ENCODE measurements at places on chromosomes 7 and 10. TPM values are rescaled to one million over a fixed set of nuclear protein-coding genes. Genes with fewer than 3 reads are reported as not detected.
A peak's percentile ranks its signal among the peaks of the same experiment; 100 is the strongest.

The TDRD1 gene
- polyA plus RNA-seq: 0.26 TPM

DNA sequence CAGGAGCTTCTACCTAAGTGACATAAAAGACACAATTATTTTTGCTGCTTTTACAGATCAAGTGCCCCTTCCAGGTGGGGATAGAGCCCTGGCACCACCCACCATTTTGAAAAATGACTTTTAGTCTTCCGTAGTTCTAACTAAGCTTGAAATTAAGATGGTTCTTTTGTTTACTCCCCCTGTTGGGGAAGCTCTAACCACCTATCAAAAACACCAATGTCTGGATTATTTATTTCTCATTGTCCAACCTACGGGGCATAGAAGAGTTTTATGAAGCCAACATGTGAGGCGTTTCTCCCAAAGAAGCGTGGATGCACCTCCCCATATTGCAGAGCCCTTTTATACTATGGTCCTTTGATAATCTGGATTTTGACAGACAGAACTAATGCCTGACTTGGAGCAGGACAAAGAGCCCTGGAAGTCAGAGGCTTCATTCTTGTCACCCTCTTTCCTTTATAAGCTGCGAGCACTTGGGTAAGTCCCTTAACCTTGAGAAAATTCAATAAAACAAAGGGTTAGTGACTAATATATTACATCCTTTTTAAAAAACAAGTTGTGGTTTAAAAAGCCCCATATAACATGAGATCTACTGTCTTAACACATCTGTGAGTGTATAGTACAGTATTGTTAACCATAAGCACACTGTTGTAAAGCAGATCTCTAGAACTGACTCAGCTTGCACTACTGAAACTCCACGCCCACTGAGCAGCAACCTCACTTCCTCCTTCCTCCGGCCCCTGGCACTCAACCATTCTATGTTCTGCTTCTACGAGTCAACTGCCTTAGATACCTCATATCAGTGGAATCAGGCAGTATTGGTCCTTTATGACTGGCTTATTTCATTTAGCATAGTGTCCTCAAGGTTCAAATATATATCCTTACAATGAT is 67.5 kb downstream of the ATXN7L1 start:
- H3K27ac ChIP-seq: no peak overlapping the region
- no peak for DNase-seq
- H3K27me3 ChIP-seq: no peaks in the 10 kb centered on the region
- no peak overlapping the region for H3K4me3 ChIP-seq
- no peaks in the 10 kb centered on the region for H3K36me3 ChIP-seq
- H3K4me1 ChIP-seq: no peaks in the 10 kb centered on the region

The XRCC2 gene
- polyA plus RNA-seq: 0.08 TPM

The PTPN20 gene
- 2.6 TPM for polyA plus RNA-seq

DNA sequence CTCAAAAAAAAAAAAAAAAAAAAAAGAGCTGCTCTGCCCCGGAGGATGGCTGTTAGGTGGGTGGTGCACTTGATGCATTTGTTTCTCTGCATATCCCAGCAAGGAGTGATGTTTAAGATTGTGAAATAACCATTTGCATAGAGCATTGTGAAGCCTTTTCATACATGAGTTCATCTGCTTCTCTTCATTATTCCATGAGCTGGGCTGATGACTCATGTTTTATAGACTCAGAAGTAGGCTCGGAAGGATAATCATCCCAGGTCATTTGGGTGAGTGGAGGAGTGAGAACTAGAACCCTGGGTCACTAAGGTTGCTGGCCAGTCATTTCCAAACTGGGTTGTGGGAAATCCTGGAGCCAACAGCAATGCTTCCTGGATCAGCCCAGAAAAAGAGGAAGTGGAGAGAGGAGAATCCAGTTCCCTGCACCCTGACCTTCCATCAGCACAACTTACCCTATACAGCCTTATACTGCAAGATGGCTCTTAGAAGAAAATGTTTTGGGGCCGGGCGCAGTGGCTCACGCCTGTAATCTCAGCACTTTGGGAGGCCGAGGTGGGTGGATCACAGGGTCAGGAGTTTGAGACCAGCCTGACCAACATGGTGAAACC is 45.3 kb downstream of the TACC2 start:
- no peak overlapping the region for H3K27ac ChIP-seq
- H3K27me3 ChIP-seq: no peaks in the 10 kb centered on the region
- no peaks in the 10 kb centered on the region for H3K36me3 ChIP-seq
- no peaks in the 10 kb centered on the region for H3K4me1 ChIP-seq

DNA sequence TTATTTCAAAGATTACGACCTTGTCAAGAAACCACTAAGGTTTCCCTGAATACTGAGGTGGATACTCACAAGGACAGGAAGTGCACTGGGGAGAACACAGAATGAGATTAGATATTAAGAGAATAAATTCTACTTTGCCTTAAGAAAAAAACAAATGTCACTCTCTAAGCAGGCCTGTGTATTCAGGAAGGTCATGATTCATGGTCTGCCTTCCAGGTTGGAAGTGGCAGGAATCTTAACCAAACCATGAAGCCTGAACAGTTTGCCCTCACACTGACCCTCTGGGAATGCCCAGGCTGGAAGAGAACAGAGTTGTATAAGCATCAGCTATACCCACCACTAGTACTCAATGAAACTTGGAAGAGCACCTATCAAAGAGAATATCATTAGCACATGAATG is 227.6 kb downstream of the DGKI start:
- H3K27me3 ChIP-seq: no peaks in the 10 kb centered on the region
- H3K27ac ChIP-seq: no peak overlapping the region
- H3K4me3 ChIP-seq: no peak overlapping the region
- no peaks in the 10 kb centered on the region for H3K36me3 ChIP-seq
- no peak for DNase-seq

DNA sequence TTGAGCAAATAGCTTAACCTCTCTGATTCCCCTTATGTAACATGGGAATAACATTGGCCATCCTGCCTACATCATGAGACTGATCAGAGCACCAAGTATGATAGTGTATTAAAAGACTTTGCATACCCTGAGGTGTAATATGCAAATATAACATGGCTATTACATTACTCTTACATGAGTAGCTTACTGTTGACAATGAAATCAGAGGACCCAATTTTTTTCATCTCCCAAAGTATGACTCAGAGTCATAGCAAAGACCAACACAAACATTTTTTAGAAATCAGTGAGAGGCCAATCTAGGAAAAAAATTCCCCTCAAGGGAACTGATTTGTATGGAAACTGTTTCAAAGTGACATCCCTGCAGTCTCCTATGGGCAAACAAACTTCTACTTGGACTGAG is 47.0 kb upstream of the TMEM140 start:
- DNase-seq: no peak
- no peaks in the 10 kb centered on the region for H3K36me3 ChIP-seq
- H3K27me3 ChIP-seq: no peaks in the 10 kb centered on the region

- no peak overlapping the region for H3K27ac ChIP-seq
- DNase-seq: no peak
- no peak overlapping the region for H3K4me3 ChIP-seq
- H3K4me1 ChIP-seq: no peaks in the 10 kb centered on the region
- H3K27me3 ChIP-seq: peaks cover 10% of the 10 kb centered on the region
Measured at GRCh38 chr7:28509251-28510025, 97.1 kb downstream of the CREB5 start.

GRCh38 chr10:49177391-49178355 is 10.5 kb downstream of the TMEM273 start:
- H3K27me3 ChIP-seq: no peaks in the 10 kb centered on the region
- H3K36me3 ChIP-seq: no peaks in the 10 kb centered on the region
- H3K27ac ChIP-seq: no peak overlapping the region
- no peaks in the 10 kb centered on the region for H3K4me1 ChIP-seq

DNA sequence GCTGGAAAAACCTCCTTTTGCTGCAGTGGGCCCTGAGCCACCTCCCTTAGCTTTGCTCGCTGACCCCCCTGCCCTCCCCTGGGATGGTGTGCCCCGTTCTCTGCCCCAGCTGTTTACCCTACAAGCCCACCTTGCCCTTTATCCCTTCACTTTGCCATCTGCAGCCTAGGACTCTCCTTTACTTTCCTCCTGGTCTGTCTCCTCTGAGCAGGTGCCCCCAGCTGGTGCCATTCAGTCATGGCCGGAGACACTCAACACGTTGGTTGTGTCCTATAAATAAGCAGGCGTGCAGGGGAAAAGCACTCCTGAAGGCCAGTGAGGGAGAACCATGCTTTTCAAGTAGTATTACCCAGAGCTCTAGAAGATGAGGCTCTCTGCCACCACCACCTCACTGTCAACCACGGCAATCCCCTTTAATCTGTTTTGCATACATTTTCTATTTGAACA is 6.1 kb downstream of the RASSF4 start:
- no peaks in the 10 kb centered on the region for H3K27me3 ChIP-seq
- peaks cover 37% of the 10 kb centered on the region for H3K4me1 ChIP-seq
- DNase-seq: no peak
- peaks cover 4% of the 10 kb centered on the region for H3K36me3 ChIP-seq

GRCh38 chr7:29044554-29044953 is 86.4 kb upstream of the TRIL start:
- no peaks in the 10 kb centered on the region for H3K27me3 ChIP-seq
- DNase-seq: no peak
- no peak overlapping the region for H3K4me3 ChIP-seq
- H3K27ac ChIP-seq: no peak overlapping the region
- H3K36me3 ChIP-seq: no peaks in the 10 kb centered on the region

DNA sequence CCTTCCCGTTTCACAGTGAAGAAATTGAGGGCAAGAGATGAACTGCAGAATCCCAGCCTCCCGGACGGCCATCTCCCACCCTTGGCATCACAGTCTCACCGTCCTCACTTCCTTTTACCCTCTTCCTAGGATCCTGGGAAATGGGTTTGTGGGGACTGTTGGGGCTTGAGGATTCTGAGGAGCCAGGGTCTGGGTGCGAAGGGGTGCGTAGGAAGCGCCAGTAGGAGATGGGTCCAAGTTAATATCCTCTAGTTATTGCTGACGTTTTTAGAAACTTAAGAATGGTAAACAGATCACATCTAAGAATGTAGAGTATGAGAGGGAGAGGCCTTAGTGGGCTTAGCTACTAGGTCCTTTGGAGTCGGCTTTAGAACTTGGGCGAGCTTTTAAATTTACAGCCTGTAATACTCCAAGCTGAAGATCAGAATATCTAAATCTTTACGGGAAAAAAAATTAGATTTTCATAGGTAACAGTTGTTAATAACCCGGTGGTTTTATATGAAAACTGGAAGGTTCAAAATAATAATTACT is 696 bp downstream of the MALSU1 start:
- H3K36me3 ChIP-seq: no peaks in the 10 kb centered on the region
- H3K4me1 ChIP-seq: no peaks in the 10 kb centered on the region
- peak overlapping the region; percentile 84 for H3K4me3 ChIP-seq

The VIPR2 gene
- polyA plus RNA-seq: 10.2 TPM

The ZWINT gene
- polyA plus RNA-seq: 4.3 TPM

DNA sequence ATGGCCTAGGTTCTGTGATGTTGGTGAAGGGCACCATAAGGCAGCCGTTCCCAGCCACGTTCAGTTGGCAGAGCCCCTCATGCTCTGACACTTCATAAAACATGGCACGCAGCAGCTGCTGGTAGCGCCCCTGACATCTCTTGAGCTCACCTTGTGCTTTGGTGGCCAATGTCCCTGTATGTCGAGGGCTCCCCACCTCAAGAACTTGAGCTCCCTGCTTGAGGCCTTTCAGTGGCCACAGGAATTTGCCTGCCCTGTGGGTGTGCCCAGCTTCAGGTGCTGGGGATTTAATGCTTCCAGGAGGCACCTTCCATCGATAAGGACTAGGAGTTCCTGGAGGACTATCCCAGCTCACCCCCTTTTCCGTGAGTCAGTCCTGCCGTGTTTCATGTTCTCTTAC is 9.5 kb upstream of the ZNF32 start:
- no peak for DNase-seq
- H3K27ac ChIP-seq: no peak overlapping the region
- H3K27me3 ChIP-seq: no peaks in the 10 kb centered on the region
- no peaks in the 10 kb centered on the region for H3K36me3 ChIP-seq
- no peaks in the 10 kb centered on the region for H3K4me1 ChIP-seq

GRCh38 chr10:124343351-124344265 is 75.1 kb downstream of the OAT start:
- no peak for DNase-seq
- H3K36me3 ChIP-seq: no peaks in the 10 kb centered on the region
- H3K4me3 ChIP-seq: no peak overlapping the region
- no peaks in the 10 kb centered on the region for H3K27me3 ChIP-seq
- no peak overlapping the region for H3K27ac ChIP-seq
- no peaks in the 10 kb centered on the region for H3K4me1 ChIP-seq

DNA sequence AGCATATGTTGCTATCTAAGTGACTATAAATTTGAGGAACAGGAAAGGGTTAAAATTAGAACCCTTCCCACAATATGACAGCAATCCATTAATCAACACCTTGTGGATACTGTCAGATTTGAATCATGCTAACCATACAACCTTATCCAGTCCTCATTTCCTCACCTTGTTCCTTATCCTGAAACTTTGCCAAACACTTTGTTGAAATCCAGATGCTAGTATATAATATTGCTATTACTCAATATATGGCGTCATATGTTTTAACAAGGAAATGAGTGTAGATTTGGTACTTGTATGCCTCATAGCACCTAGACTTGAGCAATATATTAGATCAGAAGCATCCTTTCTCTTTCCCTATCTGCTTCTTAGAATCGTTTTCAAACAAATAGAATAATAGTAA is 66.3 kb upstream of the SLC25A13 start:
- no peaks in the 10 kb centered on the region for H3K4me1 ChIP-seq
- no peak for DNase-seq
- H3K4me3 ChIP-seq: no peak overlapping the region
- H3K27ac ChIP-seq: no peak overlapping the region
- H3K36me3 ChIP-seq: no peaks in the 10 kb centered on the region

- H3K27me3 ChIP-seq: no peaks in the 10 kb centered on the region
- no peak overlapping the region for H3K4me3 ChIP-seq
- no peaks in the 10 kb centered on the region for H3K4me1 ChIP-seq
- no peak for DNase-seq
Measured at GRCh38 chr10:100909501-100910263, 3.1 kb upstream of the SLF2 start.
